ENCODE measurements at places on chromosomes 5 and 9.
A peak's percentile ranks its signal among the peaks of the same experiment; 100 is the strongest.

DNA sequence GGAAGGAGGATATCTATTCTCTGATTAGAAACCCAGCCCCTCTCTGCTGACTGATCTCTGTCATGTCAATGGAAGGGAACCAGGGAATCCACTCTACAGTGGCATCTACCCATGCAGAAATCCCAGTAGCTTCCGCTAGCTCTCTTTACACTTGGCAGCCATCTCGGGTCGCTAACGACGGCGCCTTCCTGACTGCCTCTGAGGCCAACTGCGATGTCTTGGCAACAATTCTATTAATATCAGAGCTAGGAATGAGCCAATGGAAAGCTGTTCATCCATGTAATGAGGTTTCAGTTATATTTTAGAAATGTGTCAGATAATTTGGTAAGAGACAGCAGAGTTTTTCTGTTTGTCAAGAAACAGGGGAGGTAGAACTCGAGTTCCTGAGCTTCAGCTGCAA, 67.6 kb upstream of the ATP10B start:
- DNase-seq: no peak

- no peak for DNase-seq
Observed at GRCh38 chr5:92907938-92908606, 672.9 kb downstream of the NR2F1-AS1 start.

- DNase-seq: no peak
Observed at GRCh38 chr9:36136894-36137391, 410 bp downstream of the GLIPR2 start.

GRCh38 chr5:102975457-102976182, 144.3 kb downstream of the GIN1 start:
- DNase-seq: no peak

DNA sequence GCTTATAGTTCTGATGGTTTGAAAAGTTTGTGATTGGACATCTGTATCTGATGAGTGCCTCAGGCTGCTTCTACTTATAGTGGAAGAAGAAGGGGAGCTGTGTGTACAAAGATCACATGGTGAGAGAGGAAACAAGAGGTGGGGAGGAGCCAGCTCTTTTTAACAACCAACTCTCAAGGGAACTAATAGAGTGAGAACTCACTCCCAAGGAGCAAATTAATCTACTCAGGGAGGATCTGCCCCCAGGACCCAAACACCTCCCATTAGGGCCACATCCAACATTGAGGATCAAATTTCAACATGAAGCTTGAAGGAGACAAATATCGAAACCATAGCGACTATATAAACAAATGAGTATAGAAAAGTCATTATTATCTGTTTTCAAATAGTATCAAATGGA, 64.7 kb upstream of the PRLR start:
- DNase-seq: no peak

DNA sequence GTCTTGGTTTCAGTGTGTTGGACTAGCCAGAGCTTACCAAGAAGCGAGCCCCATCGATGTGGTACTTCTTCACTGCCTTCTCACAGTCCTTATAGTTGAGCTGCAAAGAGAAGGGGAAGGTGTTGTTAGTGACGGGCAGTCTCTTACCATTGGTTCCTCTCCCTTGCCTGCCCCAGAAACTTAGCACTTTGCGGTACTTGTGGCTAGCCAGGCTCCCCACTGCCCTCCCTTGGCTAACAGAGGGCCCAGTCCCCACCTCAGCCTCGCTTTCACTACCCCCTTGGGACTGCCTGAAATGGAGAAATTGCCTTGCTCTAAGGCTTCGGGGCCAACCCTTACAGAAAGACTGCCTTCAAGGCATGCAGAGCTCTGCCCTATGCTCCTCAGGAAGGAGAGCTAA, 4.3 kb downstream of the LCP2 start:
- peak; percentile 85 for DNase-seq

DNA sequence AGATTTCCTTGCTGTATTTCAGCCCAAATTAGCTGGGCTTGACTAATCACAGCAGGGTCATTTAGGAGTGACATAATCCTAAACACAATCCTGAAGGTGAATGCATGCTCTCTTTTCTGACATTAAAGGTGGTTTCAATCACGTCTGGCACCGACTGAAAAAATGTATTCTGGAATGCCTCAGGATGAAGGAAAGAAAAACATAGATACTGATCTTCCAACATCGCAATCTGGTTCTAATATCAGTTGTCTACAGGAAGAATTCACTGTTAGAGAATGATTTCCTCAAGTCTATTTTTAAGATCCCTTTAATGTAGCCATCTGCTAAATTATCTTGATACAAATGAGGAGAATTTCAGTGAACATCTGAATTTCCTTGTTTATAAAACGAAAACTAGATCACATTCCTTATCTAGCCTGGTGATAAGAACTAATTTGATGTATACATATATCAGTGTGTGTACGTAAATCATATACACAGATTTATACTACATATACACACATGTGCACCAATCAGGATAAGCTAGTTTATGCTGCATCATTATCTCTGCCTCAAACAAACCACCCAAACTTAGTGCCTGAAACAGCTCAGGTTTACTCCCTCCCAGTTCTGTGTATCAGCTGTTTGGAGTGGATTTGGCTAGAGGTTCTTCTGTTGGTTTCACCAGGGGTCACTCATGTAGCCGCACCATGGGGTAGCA, 31.3 kb upstream of the TAS2R1 start:
- no peak for DNase-seq

DNA sequence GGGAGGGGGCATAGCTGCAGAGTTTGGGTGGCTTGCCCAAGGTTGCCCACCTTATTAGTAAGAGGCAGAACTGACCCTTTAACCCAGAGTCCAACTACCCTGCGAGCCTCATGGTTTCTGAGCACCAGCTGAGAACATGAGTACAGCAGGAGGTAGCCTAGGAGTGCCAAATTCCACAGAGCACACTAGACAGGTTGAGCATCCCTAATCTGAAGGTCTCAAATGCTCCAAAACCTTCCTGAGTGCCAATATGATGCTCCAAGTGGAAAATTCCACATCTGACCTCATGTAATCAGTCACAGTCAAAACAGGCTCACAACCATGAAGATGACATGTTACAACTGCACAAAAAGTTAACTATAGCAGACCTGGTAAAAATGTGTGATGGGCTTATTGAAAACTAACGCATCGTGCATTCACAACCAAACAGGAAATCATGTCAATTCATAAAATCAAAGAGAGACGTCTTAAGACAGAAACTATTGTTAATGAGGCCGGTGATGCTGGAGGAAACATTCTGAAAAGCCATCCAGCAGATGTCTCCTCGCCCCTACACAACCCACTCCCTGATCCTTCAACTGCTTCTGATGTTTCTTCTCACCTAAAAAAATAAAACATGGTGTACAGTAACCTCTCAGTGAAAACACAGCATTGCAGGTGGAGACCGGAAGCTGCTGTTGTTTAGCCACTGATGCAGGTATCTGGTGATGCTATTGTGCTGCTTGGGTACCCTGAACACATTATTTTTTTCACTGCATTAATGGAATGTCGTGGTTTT, 25.0 kb downstream of the PTCH1 start:
- no peak for DNase-seq

DNA sequence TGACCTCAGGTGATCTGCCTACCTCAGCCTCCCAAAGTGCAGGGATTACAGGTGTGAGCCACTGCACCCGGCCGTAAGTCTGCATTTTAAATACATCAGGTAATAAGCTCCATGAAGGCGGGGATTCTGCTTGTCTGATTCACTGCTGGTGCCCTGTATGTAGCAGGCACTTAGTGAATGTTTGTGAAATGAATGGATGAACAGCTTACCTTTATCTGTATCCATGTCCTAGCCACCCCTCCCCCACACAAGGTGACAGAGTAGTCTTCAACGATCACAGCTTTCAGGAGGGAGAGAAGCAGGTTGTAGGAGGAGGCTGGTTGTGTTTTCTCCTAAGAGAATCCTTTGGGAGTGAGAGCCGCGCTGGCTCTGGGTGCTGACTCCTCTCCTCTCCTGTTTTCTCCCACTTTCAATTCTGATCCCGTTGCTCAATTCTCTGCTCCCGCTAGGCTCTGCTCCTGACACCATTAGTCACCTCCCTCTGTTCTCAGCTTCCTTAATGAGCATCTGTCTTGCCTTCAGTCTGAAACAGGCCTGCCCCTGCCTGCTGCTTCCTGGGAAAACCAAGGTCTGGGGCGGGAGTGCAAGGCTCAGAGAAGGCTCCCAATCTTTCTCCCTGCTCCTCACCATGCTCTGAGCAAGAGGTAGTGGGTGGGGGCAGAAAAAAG, 88.8 kb upstream of the CTNNA1 start:
- DNase-seq: no peak

GRCh38 chr5:67315082-67315989, 118.7 kb upstream of the CD180 start:
- DNase-seq: no peak

DNA sequence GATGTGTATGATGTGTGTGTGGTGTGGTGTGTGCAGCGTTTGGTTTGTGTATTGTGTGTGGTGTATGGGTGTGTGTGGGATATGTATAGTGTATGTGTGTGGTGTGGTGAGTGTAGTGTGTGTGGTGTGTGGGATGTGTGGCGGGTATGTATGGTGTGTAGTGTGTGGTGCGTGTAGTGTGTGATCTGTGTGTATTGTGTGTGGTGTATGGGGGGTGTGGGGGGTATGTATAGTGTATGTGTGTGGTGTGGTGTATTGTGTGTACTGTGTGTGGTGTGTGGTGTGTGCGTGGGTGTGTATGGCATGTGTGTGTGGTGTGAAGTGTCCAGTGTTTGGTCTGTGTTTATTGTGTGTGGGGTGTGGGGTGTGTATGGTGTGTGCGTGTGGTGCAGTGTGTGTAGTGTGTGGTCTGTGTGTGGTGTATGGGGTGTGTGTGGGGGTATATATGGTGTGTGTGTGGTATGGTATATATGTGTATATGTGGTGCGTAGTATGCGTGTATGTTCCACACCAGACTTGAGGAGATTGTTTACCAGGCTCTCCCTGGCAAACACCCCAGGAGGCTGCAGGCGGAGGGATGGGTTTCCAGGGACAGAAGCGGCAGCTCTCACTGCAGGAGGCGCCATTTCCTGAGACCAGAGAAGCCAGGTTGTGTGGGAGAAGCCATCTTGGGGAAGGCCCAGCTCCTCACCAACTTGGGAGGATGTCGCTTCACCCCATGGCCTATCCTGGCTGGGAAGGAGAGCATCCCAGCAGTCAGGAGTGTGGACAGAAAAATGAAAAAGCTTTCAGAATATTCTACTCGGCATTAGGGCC, 138.1 kb downstream of the NXNL2 start:
- no peak for DNase-seq

GRCh38 chr5:57338068-57338867, 144.3 kb downstream of the ACTBL2 start:
- no peak for DNase-seq

DNA sequence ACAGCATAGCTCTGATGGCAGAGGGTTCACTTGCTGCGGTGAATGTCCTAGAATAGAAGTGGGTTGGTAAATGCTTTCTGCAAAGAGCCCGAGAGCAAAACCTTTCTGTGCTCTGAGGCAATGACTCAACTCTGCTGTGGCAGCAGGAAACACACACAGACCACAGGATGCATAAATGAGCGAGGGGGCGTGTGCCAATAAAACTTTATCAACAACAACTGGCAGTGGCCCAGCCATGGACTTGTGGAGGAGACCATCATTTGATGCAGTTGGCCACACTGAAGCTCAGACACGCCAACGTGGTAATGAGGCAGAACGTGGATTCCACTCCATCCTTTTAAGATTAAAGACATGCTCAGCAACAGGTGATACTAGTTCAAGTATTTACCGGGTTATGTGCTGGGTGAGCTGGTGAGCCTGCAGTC, 6.8 kb downstream of the MRPL36 start:
- peak; percentile 77 for DNase-seq

DNA sequence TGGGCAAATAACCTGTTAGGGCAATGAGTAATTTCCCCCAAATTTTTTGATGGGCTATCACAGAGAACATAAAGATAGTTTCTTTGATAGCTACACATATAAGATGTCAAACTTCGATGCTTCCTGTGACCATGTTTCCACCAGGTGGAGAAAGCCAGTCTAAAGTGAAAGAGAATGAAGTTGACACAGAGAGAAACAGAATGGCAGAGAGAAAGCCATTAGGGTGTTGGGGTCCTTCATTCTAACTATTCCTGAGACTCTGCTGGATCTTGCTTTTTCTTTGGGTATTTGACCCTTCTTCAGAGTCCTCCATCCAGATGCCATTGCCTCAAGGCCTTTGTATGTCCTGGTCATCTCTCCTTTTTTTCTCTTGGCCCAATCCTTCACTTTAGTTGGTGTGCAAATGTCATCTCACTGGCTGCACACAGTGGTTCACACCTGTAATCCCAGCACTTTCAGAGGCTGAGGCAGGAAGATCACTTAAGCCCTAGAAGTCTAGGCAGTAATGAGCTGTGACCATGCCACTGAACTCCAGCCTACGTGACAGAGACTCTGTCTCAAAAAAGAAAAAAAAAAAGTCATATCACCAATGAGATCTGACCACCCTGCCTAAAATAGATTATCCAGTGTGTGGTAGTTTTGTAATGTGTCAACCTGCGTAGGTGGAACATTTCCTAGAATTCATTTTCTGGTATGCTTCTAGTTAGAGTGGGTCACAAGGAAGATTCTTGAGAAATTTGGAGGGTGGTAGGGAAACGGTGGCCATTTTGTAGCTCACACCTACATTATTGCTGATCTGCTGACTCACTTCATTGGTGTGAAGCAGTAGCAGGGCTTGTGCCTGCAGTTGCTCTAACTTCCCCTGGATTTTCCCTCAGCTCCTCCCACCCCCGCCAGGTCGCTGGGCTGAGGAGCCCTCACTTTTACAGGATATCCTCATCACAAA, 20.8 kb upstream of the KIF2A start:
- peak; percentile 76 for DNase-seq

GRCh38 chr9:94560237-94560636, 5.4 kb downstream of the PCAT7 start:
- no peak for DNase-seq

DNA sequence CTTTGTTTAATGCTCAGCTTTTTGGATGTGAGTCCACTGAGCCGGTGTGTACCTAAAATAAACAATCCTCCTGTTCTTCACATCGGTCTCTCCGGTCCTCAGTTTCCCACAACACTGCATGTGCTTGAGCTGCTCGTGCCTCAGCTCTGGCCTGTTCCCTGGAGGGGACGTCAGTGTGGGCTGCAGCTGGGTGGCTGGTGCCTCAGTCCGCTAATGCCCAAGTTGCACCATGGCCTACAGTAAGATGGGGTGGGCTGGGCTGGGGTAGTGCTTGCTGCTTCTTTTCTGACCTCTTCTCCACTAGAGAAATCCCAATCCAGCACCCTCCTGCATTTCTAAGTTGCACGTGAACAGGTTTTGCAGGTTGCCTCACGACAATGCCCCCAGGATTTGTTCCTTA, 595 bp upstream of the BTNL9 start:
- no peak for DNase-seq

GRCh38 chr9:74122661-74123060, 374.5 kb upstream of the RORB start:
- no peak for DNase-seq

GRCh38 chr5:937151-937924, 44.7 kb downstream of the TRIP13 start:
- no peak for DNase-seq

DNA sequence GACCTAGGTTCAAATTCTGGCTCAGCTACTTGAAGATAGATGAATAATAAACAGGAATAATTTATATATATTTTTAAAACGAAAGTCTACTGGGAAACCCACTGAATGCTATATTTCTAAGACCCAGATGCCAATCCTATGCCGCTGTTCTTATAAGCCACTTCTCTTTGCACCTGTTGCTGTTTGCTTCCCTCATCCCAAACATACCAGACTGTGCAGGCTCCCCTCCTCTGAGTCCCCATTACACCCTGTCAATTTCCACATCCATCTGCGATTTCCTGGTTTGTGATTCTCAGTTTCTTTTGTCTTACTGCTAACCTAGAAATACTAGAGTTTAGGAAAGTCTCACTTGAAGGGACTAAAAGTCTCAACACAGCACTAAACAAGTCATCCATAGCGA, 92.8 kb upstream of the CAST start:
- DNase-seq: no peak
